Left renal cortex interstitium (tissue), 4 donors: ENCODE measurements at places on chromosomes 16 and 17.

- DNase-seq = no peak
Observed at GRCh38 chr17:74635418-74635817, 11.9 kb upstream of the CD300E start.

DNA sequence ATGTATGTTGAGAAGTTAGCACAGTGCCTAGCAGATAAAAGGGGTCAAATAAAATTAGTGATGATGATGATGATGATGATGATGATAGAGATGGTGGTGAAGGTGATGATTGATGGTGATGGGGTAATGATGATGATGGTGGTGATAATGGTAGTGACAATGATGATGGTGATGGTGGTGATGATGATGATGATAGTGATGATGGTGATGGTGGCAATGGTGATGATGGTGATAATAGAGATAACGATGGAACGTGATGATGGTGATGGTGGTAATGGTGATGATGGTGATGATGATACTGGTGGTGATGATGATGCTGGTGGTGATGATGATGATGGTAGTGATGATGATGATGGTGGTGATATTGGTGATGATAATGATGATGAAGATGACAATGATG lies 223.7 kb downstream of the FOXL1 start:
- DNase-seq = no peak

DNA sequence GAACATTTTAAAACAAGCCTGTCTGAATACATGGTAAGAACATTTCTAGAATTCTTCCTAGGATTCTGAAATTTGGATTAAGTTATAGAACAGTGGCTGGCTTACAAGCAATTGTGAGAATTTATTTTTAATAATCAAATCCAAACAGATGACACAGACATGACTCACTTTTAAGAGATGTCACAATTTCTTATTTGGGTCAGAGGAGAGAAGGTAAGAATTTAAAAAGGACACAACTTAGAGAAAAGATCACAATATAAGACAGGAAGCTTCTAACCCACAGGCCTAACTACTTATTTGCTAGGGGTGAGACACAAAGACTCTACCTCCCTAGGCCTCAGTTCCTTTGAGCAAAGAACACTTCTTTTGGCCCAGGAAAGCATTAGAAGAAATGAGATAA lies 32.7 kb downstream of the ZZEF1 start:
- DNase-seq = no peak

- no peak for DNase-seq
Observed at GRCh38 chr17:81930142-81931125, 2.9 kb upstream of the MAFG start.

GRCh38 chr17:43468691-43469139 lies 15.1 kb upstream of the DHX8 start:
- DNase-seq = no peak

- no peak for DNase-seq
Observed at GRCh38 chr16:4891097-4891885, 44.0 kb downstream of the UBN1 start.

GRCh38 chr16:87003414-87003755 lies 313.8 kb downstream of the C16orf95 start:
- no peak for DNase-seq

DNA sequence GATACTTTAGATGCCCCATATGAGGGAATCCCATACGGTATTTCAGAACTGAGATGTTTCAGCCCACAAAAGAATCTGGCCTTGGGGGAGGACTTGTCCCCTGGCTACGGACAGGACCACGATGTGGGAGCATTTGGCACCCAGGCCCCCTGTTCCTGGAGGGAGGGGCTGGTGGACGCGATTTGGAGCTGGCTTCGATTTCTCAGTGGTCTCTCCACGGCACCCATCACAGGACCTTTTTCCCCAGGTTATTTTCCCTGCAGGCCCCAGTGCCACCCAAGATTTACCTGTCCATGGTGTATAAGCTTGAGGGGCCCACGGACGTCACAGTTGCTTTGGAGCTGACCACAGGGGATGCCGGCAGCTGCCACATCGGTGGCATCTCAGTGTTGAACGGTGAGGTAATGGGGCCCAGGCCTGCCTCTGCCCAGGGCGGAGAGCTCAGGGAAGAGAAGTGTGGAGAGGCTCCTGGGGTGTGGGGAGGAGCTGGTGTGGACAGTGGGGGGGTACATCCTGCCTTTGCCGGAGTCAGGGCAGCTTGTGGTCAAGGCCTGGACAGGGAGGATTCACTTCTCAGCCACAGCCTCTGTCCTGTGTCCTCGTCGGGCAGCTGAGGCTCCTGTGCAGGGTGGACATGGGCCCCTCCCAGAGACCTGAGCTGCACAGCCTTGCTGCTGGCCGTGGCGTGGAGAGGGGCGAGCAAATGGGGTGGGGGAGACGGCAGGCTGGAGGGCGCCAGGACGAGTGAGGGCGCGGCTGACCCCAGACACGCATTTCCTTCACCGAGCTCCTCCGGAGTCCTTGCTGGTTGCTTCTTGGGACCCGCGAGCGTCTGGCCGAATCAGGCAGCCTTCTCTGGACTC lies 9.9 kb downstream of the ENGASE start:
- DNase-seq = no peak

DNA sequence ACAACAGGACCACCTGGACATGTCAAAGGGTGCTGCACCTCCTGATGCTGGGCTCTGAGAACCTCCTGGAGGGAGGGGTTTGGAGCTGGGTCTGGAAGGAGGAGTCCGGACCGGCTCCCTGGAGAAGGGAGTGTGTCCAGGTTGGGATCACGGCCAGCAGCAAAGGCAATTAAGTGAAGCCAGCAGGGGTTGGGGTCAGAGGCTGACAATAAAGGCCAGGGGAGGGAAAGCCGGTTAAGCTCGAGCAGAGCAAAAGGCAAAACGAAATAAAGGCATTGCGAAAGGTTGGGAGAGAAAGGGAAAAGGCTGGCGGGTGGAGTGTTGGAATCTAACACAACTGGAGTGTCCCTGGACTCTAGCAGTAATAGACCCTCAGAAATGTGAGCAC lies 992 bp upstream of the CACNG4 start:
- DNase-seq = no peak

GRCh38 chr17:64190472-64190871 lies 60.5 kb upstream of the ERN1 start:
- no peak for DNase-seq

DNA sequence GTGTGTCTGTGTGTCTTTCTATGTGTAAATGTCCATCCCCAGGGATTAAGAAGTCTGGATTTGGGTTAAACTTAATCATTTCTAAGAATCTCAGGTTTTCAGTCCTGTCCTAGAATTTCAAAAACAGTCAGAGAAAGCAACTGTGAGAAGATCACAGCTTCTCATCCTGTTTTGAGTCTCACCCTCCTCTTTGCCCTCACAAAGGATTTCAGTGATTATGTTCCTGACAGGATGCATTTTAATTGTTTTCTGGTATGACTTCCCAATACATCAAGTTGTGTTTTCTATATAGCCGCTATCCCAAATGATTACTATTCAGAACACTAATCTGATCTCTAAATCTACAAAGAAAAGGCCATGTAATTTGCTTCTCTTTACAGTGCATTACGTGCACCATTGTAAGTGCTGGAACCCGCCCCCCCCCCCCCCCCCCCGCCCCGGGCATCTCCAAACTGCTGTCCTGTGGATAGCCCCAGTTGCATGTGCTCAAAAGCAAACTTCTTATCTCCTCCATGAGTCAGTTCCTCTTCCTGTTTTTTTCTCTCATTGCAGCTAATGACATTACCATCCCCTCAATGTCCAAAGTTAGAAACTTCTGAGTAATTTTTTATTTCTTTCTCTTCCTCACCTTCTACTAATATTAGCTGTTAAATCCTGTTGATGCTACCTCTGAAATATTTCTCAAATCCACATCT lies 73.9 kb downstream of the CDH13 start:
- no peak for DNase-seq

DNA sequence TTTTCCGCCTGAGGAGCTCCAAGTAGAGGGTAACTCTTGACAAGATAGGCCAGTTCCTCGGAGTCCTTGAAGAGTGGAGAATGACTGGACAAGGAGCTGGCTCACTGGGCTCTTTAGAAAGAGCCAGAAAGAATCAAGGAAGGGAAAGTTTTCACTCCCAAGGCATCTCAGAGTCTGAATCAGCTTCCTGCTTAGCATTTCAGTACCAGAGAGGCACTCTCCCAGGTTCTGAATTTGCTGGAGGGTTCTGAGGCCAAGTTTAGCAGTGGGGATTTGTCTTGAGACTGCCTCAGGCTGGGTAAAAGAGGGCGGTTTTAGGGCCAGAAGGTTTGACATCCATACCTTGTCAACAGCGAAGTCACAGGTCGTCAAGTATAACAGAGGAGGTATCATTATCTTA lies 25.5 kb downstream of the GP2 start:
- DNase-seq = no peak

DNA sequence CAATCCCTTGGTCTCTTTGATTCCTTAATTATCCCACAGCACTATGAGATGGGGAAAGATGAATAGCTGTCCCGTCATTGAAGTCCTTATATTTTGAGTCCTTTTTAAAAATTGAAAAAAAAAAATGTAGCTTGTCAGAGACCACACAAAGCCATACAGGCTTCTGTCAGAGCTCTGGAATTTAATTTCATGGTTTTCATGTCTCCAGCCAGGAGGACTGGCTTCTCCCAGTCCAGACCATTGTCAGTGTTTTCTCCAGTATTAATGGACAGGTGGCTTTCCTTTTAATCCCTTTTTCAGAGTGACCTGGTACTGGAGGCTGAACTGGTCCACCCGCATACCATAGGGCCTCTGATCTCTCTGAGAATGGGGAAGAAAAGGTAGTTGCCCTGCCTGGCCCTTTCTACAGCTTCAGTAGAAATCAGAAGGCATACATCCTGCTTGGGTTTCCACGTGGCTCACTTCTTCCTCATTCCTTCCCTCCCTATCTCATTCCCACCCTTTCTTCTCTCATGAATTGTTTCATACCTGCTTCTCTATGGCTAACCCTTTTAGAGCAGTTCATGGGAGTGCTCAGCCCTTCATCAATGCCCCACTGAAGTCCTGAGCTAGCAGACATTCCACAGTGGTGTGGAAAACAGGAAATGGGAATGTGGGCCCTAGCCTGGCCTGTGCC lies 29.1 kb downstream of the TRIM16 start:
- DNase-seq = no peak

GRCh38 chr16:84786605-84787262 lies 33.1 kb upstream of the CRISPLD2 start:
- no peak for DNase-seq

- no peak for DNase-seq
Observed at GRCh38 chr17:4511199-4511932, 12.7 kb downstream of the SPNS2 start.

GRCh38 chr16:69812688-69813014 lies 50.5 kb downstream of the WWP2 start:
- no peak for DNase-seq

DNA sequence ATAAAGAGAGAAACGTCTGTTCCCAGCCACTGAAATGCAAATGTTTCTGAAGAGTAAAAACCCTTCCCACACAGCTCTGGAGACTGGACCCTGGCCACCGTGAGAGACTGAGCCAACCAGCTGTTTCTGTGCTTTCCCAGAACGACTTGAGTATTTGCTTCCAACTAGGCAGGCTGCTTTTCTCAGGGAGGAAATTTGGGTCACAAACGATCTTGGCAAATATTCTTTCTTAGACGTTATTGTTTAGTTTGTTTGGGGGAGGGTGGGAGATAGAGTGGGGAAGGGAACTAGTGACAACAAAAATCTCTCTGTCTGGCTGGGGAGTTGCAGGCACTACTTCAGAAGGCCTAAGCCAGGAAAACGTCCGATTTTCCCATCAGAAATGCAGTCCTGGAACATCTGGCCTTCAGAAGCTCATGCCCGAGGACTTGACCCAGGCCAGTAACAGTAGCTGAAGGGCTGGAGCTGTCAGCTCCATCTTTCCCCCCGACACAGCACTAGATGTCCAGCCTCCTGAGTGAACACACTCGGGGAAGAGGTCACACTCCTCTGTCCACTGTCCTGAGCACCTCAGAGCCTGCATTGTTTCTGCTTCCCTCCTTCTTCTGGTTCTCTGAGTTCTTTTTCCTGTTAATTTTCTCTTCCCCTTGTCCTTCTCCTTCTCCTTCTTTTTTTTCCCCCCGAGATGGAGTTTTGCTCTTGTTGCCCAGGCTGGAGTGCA lies 4.0 kb downstream of the CCDC92B start:
- DNase-seq = no peak

DNA sequence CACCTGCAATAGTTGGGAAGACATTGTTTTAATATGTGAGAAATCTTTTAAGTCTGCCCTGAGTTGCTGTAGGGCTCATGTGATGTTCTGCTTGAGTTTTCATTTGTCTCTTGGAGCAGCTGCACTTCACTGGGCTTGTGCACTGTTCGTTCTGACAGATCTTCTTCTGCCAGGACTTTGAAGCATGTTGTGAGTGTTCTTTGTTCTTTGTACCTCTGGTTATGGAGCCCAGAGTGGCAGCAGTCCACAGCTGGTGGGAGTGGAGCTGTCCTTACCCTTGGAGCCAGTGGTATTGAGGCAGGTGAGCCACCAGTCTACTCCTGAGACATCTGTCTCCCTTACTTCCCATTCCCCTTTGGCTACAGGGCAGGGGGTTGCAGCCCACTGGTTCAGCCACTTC lies 64.6 kb downstream of the GNAO1 start:
- no peak for DNase-seq

DNA sequence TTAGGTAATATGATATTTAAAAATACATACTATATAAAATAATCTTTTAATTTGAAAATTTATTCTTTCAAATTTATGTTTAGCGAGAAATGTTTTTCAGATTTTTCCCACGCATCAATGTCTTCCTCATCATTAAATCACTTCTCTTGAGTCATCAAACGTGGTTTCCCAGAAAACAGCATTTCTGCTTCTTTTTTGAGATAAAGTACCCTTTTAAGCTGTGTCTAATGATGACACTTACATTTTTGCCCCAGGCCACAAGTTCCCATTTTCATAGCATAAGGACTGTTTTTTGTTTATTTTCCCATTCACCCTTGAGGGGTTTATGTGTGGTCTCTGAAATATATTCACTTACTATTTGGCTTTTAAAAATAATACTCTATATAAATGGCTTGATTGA lies 139.0 kb upstream of the HS3ST3A1 start:
- DNase-seq = no peak

DNA sequence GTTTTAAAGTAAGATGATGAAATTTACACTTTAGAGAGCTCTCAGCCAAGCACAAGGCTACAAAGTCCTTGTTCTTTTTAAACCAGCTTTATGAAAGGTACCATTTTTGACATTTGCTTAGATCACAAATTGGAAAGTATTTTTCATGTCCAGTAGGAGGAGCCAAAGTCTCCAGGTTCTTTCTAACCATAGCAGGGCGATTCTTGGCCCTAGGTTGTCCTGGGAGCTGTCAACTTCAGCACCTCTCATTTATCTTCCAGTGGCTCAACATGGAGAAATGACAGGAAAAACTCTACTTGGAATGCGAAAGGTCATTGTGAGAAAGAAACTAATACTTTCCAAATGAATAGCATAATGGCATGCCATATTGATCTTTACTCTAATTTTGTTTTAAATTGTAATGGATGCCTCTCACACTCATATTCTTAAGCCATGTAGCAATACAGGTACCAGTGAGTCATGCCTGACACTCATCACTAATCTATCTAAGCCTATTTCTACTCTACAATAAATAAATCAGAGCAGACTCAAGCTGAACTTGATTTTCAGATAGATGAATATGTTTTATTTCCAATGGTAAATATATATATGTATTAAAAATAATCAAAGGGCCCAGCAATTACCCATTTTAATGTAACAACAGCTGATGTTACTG lies 919.1 kb upstream of the EEF2KMT start:
- no peak for DNase-seq

GRCh38 chr16:19549673-19550072 lies 5.8 kb upstream of the VPS35L start:
- DNase-seq = no peak

GRCh38 chr17:81951785-81952684 lies 5.0 kb upstream of the MYADML2 start:
- no peak for DNase-seq

- no peak for DNase-seq
Observed at GRCh38 chr17:69590671-69591070, 176.2 kb downstream of the MAP2K6 start.
